ENCODE measurements at places on chromosomes 16 and 17. TPM values are rescaled to one million over a fixed set of nuclear protein-coding genes. Genes with fewer than 3 reads are reported as not detected.

DNA sequence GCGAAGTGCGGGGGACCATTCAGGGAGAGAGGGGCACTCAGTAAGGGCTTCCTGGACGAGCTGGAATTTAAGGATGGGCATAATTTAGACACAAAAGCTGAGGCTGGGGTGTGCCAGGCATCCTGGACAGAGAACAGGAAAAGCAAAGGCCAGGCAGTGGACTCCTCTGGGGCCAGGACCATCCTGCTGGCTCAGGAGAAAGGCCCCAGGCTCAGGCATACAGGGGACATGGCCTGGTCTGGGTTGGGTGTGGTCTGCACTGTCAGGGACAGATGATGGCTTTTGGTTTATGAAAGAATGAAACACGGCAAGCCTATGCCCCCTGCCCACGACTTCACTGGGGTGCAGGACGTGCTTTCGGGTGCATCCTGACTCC lies 48.9 kb upstream of the DOC2B start:
- no peak for DNase-seq
- H3K4me1 ChIP-seq, result peaks cover 7% of the 10 kb centered on the region
- H3K27me3 ChIP-seq, result no peaks in the 10 kb centered on the region
- H3K36me3 ChIP-seq, result no peaks in the 10 kb centered on the region

Gene RNF112
- 0.86 TPM for total RNA-seq

DNA sequence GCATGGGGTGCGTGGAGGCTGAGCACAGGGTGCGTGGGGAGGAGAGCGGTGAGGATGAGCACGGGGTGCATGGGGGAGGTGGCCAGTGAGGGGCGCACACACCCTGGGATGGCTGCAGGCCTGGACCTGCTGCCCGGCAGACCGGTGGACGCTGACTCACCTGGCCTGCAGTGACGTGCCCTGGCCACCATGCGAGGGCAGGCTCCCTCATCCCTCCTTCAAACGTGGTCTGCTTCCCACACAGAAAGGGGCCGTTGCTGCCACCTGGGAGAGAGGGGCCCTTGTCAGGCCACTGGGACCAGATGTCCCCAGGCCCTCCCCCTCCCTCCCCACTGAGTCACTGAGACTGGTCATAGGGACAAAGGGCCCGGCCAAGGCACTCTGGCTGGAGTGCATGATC lies 20.1 kb upstream of the APRT start:
- DNase-seq, result no peak
- H3K4me3 ChIP-seq, result no peak overlapping the region
- no peaks in the 10 kb centered on the region for H3K36me3 ChIP-seq
- H3K4me1 ChIP-seq, result no peaks in the 10 kb centered on the region

GRCh38 chr17:80718428-80718827 lies 173.8 kb downstream of the RPTOR start:
- H3K4me1 ChIP-seq, result peaks cover 17% of the 10 kb centered on the region
- no peak overlapping the region for H3K4me3 ChIP-seq
- H3K27me3 ChIP-seq, result no peaks in the 10 kb centered on the region
- no peak for DNase-seq
- H3K27ac ChIP-seq, result no peak overlapping the region

Gene SEPTIN12
- total RNA-seq, result not detected

- H3K27ac ChIP-seq, result no peak overlapping the region
- no peaks in the 10 kb centered on the region for H3K27me3 ChIP-seq
- no peaks in the 10 kb centered on the region for H3K4me1 ChIP-seq
Observed at GRCh38 chr17:31907342-31907962, 5.9 kb upstream of the UTP6 start.

Gene CBX4
- 2.7 TPM for total RNA-seq

- peaks cover 14% of the 10 kb centered on the region for H3K4me1 ChIP-seq
- no peaks in the 10 kb centered on the region for H3K36me3 ChIP-seq
- no peak overlapping the region for H3K4me3 ChIP-seq
- no peak overlapping the region for H3K27ac ChIP-seq
- H3K27me3 ChIP-seq, result no peaks in the 10 kb centered on the region
- peak; percentile 65 for DNase-seq
Observed at GRCh38 chr16:27235055-27235937, 32.0 kb downstream of the KDM8 start.

DNA sequence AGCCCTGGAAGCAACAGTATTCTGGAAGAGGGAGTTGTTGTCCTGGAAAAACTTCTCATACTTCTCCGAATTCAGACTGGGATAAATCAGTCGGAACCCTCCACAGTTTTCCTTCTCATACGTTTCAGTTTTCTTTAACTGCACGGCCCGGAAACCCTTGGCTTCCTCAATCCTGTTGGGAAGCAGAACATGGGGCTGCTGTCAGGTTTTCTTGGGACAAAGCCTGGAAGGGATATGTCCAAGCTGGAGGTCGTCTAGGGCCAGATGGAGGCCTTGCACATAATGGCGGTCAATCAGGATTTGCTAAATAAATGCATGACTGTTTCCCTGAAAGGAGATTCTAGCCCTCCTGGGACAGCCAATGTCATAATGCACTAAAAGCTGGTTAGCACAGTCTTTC lies 29.2 kb downstream of the TTLL6 start:
- H3K4me3 ChIP-seq, result no peak overlapping the region
- no peaks in the 10 kb centered on the region for H3K36me3 ChIP-seq
- no peak for DNase-seq
- peaks cover 3% of the 10 kb centered on the region for H3K4me1 ChIP-seq

Gene CASKIN2
- total RNA-seq, result 12.6 TPM

Gene NPTX1
- 2.6 TPM for total RNA-seq

DNA sequence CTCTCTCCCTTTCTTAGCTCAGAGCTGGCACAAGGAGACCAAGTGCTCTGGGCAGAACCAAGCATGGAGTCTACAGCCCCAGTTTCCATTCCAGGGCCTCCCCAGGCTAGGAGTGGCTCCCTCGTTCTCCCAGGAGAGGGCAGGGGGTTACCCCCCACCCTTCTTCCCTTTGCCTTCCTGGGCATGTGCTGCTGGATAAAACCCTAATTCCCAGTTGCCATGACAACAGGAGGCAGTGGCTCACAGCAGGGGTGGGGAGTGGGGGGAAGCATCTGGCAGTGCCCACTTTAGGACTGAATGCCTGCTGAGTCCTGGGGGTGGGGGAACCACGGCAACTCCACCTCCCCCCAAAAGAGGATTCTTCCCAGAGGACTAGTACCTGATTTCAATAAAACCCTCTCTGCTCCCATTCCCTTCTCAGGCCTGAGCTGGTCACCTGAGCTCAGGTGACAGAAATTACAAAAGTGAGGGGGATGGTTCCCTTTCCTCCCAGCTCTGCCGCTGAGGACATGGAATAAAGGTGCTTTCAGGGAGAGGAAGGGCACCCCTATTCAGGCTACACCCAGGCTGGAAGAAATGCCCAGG lies 1.8 kb downstream of the MPP2 start:
- H3K27me3 ChIP-seq, result peaks cover 11% of the 10 kb centered on the region
- peaks cover 49% of the 10 kb centered on the region for H3K4me1 ChIP-seq
- peak; percentile 81 for DNase-seq
- H3K27ac ChIP-seq, result no peak overlapping the region

DNA sequence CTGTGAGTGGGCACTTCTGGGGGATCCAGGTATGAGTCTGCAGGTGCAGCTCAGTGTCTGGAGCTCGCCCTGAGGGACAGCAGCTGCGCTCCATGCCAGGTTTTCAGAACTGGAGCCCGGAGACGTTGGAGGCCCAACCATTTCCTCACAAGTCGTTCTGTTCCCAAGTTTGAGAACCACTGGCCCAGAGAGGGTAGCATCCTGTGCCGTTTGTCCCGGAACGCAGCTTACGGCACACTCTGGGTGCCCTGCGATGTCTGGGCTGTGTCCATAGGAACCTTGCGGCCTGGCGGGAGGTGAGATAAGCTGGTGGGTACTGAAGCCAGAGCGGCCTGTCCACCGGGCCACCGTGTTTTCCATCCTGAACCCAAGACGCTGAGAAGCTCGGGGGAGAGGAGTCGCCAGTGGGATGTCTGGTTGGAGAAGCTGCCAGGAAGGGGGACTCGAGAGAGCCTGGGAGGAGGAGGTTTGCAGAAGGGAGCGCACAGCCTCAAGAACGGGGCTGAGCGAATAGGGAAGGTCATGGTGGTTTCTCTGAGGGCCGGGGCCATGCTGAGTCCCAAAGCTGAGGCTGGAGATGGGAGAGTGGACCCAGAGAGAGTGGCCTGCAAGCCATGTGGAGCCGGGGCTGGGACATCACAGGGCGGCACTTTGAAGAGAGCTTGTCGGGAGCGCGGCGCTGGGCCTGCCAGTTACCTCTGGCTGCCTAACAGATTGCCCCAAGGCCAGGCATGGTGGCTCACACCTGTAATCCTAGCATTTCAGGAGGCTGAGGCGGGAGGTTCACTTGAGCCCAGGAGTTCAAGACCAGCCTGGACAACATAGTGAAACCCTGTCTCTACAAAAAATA lies 211.0 kb upstream of the GSE1 start:
- H3K27ac ChIP-seq, result no peak overlapping the region
- no peaks in the 10 kb centered on the region for H3K36me3 ChIP-seq
- H3K4me1 ChIP-seq, result peaks cover 7% of the 10 kb centered on the region
- no peak overlapping the region for H3K4me3 ChIP-seq
- H3K27me3 ChIP-seq, result no peaks in the 10 kb centered on the region

GRCh38 chr17:78893684-78894083 lies 9.3 kb downstream of the CEP295NL start:
- no peaks in the 10 kb centered on the region for H3K4me1 ChIP-seq
- H3K4me3 ChIP-seq, result no peak overlapping the region
- no peaks in the 10 kb centered on the region for H3K27me3 ChIP-seq
- H3K36me3 ChIP-seq, result no peaks in the 10 kb centered on the region
- no peak overlapping the region for H3K27ac ChIP-seq

GRCh38 chr17:1222321-1222720 lies 42.5 kb upstream of the ABR start:
- H3K4me1 ChIP-seq, result peaks cover under 1% of the 10 kb centered on the region
- H3K27me3 ChIP-seq, result peaks cover 46% of the 10 kb centered on the region
- H3K36me3 ChIP-seq, result no peaks in the 10 kb centered on the region
- H3K27ac ChIP-seq, result no peak overlapping the region
- H3K4me3 ChIP-seq, result no peak overlapping the region
- DNase-seq, result no peak

Data from neural progenitor cell (in vitro differentiated cells).